GOT3 (cell line): ENCODE measurements at places on chromosomes 6 and 20.

- no peak for DNase-seq
These were observed 13.2 kb downstream of the TMEM74B start for GRCh38 chr20:1171461-1172093.

GRCh38 chr6:90212274-90212673 is 84.4 kb downstream of the BACH2 start:
- DNase-seq: no peak

DNA sequence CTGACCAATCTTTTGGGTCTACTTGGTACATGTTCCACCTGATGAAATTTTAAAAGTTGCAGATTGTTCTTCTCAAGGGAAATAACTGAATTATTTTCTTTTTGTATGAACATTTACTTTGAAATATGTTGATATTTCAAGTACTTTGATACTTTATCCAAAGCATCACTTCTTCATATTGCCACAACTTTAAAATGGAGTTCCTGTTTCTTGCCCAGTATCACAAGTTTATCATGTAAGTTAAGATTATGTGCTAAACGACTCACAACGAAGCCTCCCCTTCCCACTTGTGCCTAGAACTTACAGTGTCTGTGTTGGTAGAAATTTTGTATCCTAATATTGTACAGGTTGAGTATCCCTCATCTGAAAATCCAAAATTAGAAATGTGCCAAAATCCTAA is 108.4 kb downstream of the ARID1B start:
- no peak for DNase-seq

GRCh38 chr6:150894191-150894744 is 28.8 kb downstream of the MTHFD1L start:
- DNase-seq: no peak

DNA sequence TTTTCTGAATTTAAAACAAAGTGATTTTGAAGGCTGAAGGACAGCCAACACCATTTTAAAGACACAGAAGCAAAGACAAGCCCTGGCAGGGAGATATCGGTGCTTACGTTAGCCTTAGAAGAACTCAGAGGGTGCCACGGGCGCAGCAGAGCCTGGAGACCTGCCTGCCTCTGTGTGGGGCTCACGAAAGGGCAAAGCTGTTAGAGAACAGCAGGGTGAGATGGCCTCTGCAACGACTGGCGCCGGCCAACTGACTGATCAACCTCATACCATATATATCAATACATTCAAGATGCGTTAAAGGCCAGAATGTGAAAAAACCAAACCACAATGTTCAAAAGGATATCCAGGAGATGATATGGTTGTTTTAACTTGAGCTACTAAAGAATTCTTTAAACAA is 151.0 kb upstream of the RPS6KA2 start:
- DNase-seq: no peak

- DNase-seq: peak; percentile 4
These were observed 40.5 kb downstream of the PIM1 start for GRCh38 chr6:37210313-37210968.

DNA sequence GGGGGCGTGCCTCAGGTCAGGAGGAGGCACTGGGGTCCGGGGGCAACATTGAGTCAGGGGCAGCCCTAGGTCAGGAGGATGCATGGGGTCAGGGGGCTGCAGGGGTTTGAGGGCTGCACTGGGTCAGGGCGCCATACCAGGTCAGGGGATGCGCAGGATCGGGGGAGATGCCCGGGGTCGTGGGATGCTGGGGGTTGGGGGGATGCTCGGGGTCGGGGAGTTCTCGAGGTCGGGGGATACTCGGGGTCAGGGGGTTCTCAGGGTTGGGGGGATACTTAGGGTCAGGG is 727 bp upstream of the EXOC2 start:
- DNase-seq: no peak

GRCh38 chr6:160279850-160280249 is 21.2 kb upstream of the SLC22A2 start:
- DNase-seq: no peak
